NCI-H82 (cell line): ENCODE measurements at places on chromosomes 3 and 15.

DNA sequence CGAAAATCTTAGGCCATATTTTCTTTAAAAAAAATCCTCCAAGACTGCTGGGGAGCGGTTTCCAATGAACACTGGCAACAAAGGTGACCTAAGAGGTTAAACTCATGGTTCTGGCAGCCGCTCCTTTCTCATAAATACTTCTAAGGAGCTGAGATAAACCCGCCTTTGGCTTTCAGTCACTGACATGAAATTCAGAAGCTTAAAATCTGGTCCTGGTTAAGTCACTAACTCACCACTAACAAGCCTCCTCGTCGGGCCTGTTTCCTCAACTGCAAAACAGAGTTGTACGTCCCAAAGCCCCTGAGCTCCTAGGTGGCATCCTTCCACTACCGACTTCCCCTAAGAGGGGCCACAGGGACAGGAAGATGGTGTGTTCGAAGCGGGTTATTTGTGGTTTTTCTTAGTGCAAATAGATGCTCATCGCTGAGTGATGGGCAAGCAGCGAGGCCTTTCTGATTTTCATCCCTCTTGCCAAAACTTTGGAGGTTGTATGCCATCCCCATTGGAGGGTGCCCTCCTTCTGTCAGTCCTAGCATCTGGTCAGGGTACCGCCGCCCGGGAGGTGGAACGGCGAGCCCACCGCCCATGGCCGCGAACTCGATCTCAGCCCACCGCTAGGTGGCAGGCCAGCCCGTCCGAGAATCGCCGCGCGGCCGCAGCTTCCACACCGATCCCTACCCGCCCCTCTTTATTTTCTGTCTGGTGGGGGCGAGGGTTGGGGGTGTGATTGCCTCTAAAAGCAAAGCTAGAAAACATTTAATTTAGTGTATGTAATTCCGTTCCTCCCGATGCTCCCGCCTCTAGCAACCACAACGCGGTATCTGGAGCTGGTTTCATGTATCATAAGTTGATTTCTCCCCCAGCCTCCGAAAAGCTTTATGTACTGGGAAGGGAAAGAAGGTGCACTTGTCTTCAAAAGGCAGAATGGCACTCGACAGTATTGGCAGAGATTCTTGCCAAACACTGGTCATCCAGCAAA, 4.6 kb downstream of the BCL6 start:
- peak; percentile 60 for DNase-seq

DNA sequence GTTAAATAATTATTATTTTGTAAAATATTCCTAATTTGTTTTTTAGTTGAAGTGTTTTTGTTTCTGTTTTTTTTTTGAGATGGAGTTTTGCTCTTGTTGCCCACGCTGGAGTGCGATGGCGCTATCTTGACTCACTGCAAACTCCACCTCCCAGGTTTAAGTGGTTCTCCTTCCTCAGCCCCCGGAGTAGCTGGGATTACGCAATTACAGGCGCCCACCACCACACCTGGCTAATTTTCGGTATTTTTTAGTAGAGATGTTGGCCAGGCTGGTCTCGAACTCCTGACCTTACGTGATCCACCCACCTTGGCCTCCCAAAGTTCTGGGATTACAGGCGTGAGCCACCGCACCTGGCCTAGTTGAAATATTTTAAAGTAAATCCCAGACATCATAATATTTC, 48.7 kb upstream of the GATM start:
- no peak for DNase-seq

DNA sequence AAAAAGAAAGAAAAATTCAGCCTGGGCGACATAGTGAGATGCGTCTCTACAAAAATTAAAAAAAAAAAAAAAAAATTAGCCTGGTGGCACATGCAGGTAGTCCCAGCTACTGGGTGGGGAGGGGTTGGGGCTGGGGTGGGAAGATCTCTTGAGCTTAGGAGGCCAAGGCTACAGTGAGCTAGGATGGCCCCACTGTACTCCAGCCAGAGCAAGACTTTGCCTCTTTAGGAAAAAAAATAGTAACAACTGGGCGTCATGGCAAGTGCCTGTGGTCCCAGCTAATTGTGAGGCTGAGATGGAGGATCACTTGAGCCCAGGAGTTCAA, 23.9 kb upstream of the PPP4R2 start:
- DNase-seq, result no peak

DNA sequence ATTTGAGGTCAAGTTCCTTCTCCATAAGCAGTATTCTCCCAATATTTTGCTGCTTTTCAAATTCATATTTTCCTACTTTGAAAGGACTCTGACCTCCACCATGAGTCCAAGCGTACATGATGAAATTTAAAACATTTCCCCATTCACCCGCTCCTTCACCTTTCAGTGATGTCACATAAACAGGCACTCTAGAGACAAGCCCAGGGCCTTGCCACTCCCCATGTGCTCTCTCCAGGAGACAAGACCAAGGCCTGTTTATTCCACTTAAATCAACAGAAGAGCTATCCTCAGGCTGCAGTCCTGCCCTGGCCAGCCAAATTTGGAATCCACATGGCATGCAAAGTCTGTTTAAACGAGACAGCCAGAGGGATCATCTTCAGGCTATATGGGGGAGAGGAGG, 161.5 kb downstream of the ARRDC4 start:
- no peak for DNase-seq

DNA sequence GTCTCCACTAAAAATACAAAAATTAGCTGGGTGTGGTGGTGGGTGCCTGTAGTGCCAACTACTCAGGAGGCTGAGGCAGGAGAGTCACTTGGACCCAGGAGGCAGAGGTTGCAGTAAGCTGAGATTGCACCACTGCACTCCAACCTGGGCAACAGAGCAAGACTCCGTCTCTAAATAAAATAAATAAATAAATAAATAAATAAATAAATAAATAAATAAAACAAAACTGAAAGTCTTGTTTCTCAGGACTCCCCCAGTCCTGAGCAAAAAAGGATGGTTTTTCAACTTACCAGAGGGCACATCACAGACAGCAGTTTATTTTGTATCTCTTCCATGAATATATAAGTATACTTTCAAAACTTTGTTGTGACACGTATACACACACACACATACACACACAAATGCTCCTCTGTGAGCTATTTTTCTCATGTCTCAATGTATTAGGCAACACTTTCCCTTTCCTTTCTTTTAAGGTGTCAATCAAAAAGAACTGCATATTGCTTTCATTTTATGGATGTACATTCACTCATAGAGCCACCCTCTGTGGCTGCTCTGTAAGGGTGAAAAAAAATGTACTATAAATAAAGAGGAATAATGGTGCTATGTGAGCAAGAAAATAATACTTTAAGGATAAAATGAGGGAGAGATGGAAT, 54.8 kb upstream of the MITF start:
- no peak for DNase-seq

DNA sequence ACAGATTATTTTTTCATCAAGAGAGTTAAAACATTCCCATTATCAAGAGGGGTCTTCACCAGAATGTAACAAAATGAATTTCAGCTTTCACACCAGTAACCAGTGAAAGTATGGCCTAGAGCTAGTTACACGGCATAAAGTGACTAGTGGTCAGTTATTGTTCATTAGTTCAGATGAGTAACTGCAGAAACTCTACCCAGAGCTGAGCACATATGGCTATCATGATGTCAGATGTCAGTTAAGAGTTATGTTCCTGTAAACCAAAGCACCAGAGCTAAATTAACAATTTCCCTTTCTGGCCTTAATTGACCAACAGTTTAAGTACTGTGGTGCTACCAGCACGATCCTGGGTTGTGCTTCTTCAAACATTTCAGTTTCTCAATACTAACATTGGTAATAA, 6.6 kb upstream of the MRPS25 start:
- DNase-seq, result no peak
